ENCODE measurements at places on chromosomes 6 and 20.
A peak's percentile ranks its signal among the peaks of the same experiment; 100 is the strongest.

GRCh38 chr6:6091608-6092002 lies 84.9 kb upstream of the NRN1 start:
- DNase-seq: no peak

- DNase-seq: peak; percentile 49
Measured at GRCh38 chr6:112205427-112206109, 48.8 kb downstream of the LAMA4 start.

DNA sequence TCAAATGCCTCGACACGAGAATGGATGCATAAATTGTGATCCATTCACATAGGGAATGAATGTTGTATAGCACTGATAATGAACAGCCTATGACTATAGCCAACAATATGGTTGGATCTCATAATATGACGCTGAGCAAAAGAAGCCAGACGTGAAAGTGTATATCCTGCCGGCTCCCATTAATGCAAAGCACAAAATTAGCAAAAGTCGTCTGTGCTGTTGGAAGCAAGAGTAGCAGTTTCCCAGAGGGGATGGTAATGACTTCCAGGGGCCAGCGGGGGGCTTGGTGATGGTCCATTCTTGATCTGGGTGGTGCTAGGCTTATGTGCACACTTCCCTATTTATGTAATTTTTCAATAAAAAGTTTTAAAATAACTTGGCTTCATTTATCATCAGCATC lies 1.0 kb upstream of the TAGAP start:
- DNase-seq: no peak

DNA sequence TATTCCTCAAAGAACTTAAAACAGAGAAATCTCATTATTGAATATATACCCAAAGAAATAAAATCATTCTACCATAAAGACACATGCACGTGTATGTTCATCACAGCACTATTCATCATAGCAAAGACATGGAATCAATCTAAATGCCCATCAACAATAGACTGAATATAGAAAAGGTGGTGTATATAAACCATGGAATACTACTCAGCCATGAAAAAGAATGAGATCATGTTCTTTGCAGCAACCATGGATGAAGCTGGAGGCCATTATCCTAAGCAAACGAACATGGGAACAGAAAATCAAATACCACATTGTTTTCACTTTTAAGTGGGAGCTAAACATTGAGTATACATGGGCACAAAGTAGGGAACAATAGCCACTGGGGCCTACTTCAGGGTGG lies 12.3 kb upstream of the GPR63 start:
- no peak for DNase-seq

DNA sequence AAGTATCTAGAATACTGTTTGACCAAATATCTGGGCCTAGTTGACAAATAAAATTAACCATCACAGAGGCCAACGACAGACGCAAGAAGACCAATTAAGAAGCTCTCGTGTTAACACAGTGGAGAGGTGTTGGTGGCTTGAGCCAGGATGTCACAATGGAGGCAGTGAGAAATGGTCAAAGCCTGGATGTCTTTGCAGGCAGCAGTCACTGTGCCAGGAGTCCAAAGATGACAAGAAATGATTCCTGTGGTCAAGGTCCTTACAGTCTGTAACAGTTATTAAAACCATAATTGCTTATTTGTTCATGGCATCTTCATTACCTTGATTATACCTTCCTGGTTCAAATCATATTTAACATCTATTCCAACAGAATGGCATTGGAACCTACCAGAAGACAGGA lies 91.3 kb upstream of the EDN1 start:
- DNase-seq: no peak

DNA sequence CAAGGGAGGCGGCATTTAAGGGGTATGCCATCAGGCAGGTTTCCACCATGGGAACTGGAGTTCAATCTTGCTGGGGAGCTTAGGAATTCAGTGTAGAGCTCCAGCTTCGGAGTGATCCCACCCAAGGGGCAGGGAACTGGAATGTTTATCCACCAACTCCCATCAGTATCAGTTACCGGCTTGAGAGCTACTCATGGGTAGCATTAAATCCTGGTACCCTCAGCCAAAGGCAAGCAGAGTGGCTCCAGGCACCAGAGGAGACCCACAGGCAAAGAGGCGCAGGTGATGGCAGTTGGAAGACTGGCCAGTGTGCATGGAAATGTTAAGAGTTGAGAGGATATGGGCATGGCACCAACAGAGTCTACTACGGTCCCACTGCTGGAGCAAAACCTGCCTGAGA lies 14.1 kb downstream of the EDEM2 start:
- DNase-seq: no peak

DNA sequence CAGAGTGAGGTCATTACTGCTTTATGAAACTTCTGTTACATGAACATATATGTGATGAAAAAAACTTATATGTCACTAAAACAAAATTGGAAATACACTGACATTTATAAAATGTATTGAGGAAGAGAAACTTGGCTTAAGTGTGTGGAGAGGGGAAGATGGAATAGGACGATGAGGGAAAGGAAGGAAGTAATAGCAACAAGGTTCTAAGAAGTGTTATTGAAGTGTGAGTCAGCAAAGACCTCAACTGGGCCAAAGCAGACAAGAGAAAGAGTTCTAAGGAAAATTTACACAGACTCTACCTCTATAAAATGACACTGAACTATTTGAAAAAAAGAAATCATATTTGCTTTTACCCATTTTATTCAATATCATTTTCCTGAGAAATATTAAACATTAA lies 38.3 kb downstream of the SNX3 start:
- DNase-seq: peak; percentile 4

DNA sequence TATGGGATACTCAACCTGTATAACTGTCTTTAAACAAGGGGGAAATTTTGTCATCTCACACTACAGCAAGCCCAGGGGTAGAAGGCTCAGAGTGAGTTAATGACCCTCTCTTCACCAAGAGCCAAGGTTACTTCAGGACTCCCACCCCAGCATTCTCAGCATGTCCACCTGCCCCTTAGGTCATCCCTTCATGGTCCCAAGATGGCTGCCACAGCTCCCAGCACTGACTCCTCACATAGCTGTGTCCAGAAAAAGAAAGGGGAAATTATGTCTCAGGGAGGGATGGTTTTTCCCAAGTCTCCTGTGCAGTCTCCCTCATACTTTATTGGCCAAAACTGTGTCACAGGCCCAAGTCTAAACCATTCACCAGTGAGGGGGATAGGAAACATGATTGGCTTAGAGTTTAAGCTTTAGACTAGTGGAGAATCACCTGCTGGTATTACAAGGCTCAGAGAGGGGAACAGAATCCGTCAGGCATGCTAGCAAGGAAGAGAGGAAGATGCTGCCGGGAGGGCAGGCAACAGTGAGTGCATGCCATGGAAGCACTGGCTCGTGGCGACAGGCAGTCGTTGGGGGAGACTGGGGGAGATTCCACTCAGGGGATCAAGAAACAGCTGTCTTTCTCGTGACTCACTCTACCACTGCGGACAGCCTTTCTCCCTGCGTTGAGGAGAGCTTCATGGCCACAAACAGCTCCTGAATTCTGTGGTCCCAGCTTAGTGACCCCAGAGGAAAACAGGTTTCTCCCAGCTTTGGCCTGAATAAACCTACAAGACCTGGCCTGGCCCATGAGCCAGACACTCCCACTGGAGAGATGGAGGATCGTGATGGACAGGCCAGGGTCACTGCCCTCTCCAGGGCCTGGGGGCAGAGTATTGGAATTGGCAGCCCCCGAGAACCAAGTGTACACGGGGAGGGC lies 37.2 kb downstream of the HM13 start:
- DNase-seq: peak; percentile 44

DNA sequence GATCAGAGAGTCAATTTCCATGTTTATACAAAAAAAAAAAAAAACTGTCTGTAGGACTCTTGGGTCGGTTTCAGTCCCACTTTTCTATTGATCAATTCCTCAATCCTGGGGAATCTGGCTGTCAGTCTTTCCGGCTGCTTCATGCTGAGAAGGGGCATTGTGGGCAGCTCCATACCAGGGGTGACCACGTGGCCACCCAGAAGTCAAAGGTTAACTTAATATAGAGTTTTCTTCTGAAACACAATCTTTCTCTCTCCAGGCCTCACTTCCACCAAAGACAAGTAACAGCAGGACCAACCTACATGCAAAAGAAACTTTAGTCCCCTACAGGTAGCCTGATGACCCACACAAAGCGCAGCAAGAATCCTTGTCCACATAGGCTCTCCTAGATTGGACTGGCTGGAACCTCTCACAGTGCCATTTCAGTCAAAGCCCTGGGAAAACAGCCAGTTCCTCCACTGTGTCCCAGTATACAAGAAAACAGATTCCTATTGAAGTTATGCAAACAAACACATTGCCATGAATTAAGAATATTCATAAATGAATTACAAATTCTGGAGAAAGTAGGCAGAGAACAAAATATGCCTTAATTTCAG lies 18.5 kb upstream of the SERPINB9 start:
- DNase-seq: no peak

DNA sequence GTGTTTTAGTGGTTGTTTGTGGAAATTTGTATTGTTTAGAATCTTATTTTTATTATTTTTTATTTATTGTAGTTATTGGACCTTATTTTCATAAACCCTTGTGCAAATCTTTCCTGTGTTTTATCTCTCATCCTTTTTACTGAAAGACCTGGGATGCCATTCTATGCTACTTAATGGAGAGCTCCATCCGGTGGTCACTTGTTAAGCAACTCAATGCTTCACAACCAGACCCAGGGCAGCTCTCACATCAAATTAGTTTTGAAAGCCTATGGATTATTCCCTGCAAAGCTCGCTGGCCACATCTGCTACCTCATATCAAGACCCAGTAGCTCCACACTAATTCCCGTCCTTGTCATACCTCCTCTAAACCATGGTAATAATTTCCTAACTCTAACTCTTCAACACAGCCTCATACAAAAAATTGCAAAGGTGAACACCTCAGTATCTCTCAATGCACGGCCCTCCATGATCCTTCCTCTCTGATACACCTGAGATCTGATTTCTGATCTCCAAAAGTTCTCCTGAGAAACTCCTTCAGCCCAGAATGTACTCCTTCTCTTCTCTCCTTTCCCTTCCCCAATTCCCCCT lies 296.6 kb upstream of the MANEA start:
- peak; percentile 58 for DNase-seq

DNA sequence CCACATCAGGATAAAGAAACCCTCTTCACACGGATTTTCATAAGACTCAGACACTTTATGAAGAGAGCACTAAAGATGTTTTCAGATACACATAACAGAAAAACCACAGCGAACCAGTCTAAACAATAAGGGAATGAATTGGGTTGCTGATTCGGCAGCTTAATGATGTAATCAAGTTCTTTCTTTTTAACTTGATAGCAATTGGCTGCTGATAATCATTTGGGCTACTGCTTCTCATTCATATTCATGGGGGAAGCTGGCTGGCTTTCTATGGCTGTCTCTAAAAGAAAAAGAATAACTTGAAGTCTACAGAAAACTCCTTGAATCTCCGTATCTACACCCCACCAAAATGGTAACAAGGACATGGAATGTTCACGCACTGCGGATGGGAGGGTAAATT lies 20.0 kb upstream of the TMEM181 start:
- DNase-seq: no peak

DNA sequence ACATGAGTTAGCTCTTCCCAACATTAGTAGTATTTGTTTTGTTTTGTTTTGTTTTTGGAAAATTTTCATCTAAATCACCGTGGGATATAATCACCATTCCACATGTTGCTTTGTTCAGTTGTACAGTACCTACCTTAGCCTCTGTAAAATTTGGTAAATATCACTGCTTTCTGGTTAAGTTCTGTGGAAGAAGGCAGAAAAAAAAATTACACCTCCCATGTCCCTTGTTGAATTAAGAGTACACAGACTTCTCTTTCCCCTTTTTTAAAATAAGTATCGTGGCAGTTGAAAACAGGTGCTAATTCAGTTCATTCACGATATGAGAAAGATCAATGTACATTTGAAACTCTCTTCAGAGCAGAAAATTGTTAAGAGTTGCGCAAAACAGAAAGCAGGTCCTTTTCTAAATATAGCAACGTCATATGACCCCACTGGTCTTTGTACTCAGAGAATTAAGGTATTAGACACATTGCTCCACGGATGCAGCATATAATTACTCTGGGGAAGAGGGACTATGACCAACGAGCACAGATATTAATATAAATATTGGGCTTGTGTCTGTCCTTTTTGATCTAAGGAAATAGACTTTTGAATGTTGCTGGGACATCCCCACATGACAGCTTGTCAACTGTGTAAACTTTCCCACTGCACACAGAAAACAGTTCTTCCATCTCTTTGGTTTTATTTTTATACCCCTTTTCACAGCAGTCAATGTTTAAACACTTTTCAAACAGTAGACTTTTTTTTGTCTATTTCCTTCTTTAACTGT lies 58.6 kb upstream of the ZNF217 start:
- peak; percentile 5 for DNase-seq

- peak; percentile 82 for DNase-seq
Measured at GRCh38 chr6:139540276-139540675, 165.8 kb upstream of the CITED2 start.

GRCh38 chr20:31759836-31760518 lies 20.9 kb downstream of the TPX2 start:
- DNase-seq: no peak

DNA sequence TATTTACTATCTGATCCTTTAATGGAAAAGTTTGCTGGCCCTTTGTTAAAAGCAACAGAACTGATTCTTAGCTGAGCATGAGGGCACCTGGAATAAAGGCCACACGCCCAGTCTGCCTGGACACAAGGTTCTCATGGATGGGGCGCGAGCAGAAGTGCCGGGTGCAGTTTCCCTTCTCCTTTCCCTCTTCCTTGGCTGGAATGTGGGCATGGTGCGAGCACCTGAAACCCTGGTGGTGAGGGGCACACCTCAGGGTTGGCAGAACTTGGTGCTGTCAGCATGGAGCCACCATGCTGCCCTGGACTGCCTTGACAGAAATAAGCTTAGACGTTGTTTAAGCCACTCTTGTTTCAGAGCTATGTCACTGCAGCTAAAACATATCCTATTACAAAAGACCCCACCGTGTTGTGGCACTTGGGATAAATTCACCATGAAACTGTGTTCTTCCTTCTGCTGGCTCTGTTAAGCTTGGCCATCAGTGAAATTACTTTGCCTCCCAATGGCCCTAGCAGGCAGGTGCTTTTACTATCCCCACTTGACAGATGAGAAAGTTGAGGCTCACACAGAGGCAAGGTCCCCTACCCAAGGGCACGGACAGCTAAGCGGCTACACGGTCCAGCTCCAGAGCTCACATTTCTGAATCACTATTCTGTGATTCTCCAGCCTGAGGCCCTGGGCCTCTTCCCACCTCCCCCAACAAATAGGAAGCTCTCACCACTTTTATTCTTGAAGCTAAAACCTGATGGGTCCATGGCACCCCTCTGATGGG lies 115.9 kb downstream of the PREX1 start:
- no peak for DNase-seq

GRCh38 chr6:25181350-25181724 lies 97.8 kb upstream of the CARMIL1 start:
- DNase-seq: no peak

DNA sequence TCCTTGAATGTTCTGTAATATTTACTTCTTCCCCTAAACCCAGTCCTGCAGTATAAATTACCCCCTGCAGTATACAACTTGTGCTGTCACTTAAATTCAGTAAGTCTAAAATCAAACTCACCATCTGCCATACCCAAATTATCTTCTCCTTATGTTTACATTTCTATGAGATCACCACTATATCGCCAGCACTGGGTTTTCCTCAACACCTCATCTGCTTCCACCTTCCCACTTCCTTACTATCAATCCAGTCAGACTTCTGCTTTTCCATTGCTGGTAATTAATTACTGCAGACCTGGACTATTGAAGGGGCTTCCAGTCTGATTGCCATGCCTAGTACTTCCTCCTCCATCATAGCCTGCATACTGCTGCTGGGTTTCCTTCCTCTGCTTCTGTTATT lies 15.2 kb downstream of the EFHC1 start:
- no peak for DNase-seq

GRCh38 chr6:102732898-102733297 lies 1339.4 kb downstream of the GRIK2 start:
- peak; percentile 35 for DNase-seq

- peak; percentile 75 for DNase-seq
Measured at GRCh38 chr6:104625536-104625935, 234.2 kb downstream of the HACE1 start.
